ENCODE measurements at places on chromosomes 6 and 20.
A peak's percentile ranks its signal among the peaks of the same experiment; 100 is the strongest.

DNA sequence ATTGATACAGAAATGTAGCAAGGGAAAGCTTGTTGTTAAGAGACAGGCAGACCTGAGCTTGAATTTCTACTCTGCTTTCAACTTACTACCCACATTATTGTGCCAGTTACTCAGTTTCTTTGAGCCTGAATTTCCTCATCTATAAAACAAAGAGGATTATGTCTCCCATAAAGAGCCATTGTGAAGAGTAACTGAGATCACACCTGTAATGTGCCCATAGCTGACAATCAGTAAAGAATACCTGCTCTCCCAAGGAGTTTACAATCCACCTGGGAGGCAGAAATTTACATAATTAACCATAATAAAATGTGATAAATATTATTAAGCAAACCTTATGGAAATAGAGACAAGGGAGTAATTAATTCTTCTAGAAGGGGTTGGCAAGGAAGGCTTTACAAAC is 204.9 kb downstream of the EPM2A start:
- no peak for DNase-seq

DNA sequence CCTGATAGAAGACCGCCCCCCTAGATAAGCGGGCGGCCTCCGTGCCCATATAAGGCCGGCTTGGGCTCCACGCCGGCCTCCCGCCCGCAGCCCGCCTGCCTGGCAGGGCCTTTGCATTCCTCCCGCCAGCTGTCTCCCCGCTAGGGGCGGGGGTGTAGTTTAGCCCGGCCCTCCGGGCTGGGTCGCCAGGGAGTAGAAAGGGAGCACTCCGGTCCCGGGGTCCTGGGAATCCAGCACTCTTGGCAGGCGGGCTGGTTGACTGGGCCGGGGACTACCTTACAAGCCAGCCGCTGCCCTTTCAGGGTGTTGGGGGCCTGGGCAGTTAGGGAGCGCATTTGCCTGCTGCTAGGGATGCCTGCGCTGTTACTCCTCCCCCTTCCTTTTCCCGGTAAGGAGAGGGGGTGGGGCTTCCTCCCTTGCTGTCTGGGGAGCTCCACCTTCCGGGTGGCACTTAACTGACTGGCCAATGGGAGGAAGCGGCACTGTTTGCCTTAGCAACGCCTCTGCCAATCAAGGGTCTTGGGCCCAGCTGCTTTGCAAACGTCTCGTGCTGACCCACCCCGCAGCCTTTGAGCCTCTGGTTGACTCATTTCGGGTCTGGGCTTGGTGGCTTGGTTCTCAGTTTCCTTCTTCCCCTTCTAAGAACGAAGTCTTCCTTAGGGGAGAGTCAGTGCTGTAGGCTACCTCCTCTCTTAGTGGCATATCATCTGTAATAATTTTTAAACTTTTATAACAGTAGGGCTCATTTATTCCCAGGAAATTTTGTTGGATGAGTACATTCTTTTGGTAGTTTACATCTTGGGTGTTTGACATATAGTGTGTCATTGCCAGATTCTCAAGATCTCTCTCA is 3.4 kb downstream of the SRF start:
- peak; percentile 89 for DNase-seq

DNA sequence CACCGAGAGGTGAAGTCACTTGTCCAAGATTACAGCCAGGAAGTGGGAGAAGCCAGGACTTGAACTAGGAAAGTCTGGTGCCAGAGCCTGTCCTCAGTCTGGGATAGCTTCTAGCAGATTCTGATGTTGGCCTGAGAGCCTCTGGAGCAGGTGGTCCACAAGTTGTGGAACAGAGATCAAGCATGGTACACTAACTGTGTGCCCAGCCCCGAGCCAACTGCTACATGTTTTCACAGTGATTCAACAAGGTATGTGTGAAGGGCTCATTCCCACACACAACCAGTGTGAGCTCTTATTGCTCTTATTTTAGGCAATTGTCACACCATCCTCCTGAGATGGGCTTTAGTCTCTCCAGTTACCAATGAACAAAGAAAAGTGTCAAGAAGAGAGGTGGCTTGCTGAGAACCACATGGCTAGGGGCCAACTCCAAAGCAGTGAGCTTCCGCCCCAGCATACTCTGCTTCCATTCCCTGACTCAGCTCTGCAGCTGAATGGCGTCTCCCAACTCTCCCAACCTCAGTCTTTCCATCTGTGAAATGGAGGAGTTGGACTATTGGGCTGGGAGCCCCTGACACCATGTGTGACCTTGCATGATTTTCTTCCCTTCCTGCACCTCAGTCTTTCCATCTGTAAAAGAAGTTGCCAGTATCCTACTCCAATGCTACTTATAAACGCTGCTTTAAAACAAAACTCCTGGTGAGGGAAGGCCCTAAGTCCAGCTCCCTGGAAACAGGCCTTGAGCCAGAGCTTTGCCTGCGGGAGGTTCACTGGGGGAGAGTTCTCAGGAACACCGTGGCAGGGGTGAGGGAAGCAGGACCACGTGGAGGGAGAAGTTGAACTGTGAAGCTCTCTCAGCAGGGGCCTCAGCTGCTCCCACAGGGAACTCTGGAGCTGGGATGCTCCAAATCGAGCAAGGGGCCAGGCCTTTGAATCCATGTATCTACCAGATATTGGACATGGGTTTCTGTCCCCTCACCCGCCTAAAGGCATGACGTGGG is 40.9 kb downstream of the CDH22 start:
- DNase-seq = no peak

DNA sequence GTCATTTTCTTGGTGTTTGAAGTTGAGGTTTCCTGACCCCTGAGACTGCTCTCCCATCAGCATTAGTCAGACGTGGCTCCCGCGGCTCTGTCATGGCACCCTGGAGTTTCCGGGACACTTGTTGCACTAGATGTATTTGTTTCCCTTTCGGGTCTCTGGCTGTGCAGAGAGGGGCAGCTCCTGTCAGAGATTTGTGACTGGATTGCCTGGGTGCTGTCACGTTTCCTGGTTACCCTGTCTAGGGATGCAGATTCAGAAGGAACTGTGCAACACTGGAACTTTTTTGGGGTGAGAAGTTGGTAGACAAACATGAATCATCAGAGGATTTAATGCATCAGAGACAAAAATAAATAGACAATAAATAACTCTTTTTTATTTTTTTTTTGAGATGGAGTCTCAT is 431.8 kb upstream of the MAN1A1 start:
- DNase-seq = no peak

- no peak for DNase-seq
Observed at GRCh38 chr6:89887452-89888137, 6.7 kb upstream of the GJA10 start.

- DNase-seq = no peak
Observed at GRCh38 chr6:7669742-7670141, 56.2 kb upstream of the BMP6 start.

GRCh38 chr20:45432294-45432693 is 16.4 kb downstream of the PIGT start:
- DNase-seq = no peak

GRCh38 chr20:46784436-46785127 is 75.1 kb downstream of the SLC2A10 start:
- DNase-seq = no peak
